Activated T-helper 9 cell treated with anti-CD3 and anti-CD28 coated beads, Interleukin-2, amount 50 U/mL, for 16 hours (primary cell): ENCODE measurements at places on chromosomes 13 and 19.

- no peak for DNase-seq
These were observed 789.1 kb downstream of the GPC5 start for GRCh38 chr13:92187378-92187989.

DNA sequence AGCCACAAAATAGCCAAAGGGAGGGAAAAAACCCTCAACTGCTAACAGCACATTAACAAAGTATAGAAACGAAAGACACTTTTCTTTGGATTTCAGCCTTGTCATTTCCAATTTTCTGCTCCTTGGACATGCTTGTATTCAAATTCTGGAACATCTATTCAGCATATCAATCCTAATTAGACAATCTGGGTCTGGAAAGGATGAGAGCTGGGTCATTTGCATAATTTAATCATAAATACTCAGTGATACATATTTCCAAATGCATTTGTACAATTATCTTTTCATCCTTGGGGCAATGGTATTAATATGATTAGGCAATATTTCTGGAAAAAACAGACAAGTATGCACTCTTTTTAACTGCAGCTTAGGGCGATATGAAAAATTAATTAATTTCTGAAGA, 14.3 kb downstream of the DACH1 start:
- DNase-seq = no peak

DNA sequence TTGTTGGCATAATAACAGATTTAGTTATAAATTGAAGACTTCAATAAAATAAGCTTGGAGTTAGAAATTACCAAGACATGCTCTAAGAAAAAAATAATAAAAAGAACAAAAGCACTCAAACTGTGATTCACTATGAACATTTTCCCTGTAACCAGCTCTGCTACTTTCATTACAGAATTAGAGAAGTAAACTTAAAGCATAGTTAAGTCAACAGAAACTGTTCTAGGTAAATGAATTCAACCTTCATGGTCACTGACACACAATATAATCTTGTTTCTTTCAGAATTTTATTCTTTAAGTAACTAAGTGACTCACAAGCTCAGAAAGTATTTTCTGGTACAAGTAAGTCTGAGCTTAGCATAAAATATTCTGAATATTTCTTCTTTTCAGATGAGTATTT, 136.3 kb downstream of the KLF5 start:
- DNase-seq = no peak

DNA sequence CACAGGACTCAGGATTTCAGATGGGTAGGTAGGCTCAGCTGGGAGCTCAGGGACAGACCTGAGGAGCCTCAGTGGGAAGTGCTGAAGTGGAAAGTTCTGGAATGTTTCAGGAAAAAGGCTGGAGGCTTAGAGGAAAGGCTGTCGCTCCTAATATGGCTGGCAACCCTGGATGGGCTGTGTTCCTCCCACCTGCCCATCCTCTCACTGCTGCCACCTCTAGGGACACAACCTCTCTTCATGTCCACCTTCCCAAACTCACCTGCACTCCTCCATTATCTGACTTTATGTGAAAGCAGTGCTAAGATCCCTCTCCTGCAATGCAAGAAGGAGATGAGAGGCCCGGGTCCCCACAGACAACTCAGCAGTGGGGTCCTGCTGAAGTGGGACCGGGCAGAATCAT, 5.8 kb upstream of the CEACAM21 start:
- no peak for DNase-seq

DNA sequence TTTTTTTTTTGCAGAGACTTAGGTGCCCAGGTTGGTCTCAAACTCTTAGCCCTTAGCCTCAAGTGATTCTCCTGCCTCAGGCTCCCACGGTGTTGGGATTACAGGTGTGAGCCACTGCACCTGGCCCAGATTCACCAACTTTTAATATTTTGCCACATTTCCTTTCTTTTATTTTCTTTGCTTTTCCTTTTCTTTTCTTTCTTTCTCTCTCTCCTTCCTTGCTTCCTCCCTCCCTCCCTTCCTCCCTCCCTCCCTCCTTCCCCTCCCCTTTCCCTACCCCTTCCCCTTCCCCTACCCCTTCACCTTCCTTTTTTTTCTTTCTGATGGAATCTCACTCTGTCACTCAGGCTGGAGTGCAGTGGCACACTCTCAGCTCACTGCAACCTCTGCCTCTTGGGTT, 35.3 kb downstream of the BICRA start:
- DNase-seq = no peak

- no peak for DNase-seq
These were observed 14.3 kb downstream of the RASA3 start for GRCh38 chr13:114118086-114118485.

DNA sequence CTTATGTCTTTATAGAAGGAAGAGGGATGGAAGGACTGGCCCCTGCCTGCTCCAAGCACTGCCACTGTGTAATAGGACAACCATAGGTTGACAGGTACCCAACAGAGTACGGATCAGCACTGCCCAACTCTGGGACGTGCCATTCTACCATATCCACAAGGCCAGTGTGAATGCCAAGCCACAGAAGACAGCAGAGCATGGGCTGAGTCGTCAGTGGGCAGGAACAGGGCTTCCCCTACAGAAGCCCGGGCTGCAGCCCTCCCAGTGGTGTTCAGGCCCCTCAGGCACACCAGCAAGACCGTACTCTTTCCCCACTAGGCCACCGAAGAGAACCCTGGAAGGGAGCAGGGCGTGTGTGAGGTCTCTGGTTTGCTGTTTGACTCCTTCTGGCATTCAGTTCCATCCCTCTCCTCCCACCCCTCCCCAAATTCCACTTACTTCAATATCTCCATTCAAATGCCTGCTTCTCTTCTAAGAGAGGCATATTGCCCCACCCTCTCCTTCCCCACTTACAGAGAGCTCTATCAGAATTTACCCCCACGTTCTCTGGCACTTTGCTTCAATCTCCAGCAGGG, 209.4 kb downstream of the FOXO1 start:
- no peak for DNase-seq

DNA sequence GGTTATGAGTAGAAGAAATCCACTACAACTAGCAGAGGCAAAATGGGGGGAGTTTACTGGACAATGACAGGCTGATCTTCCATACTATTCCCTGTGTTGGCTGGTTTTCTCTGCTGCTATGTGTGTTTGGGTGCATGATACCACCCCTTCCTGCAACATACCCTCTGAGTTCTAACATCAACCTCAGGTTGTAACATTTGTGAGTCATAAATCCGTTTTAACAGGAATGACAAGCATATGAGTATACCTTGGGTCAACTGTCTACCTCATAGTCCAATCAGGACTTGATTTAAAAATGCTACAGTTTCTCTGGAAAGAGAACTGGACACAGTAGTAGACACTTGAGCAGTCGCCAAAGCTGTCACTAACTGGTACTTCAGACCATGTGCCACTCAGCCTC, 422.9 kb downstream of the KCTD12 start:
- DNase-seq = no peak

GRCh38 chr19:10095948-10096614, 6.4 kb downstream of the ANGPTL6 start:
- DNase-seq = peak; percentile 84

DNA sequence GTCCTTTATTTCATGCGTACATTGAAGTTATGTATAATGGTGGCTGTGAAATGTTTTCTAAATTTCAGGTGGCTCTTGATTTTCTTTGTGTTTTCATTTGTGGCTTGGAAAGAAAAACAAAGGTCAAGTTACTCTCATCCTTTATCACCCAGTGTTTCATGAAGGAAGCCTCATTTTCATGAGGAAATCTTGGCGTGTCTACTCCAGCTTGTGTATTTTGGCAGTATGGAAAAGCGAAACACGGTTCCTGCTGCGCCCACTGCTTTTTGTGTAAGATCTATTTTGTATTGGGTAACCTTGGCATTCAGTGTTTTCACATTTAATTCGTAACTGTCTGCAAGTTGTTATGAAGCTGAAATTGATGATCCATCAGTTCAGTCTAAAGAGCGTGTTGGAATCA, 147.0 kb upstream of the RNF113B start:
- DNase-seq = no peak

GRCh38 chr19:45130236-45130635, 30.5 kb downstream of the NKPD1 start:
- no peak for DNase-seq

DNA sequence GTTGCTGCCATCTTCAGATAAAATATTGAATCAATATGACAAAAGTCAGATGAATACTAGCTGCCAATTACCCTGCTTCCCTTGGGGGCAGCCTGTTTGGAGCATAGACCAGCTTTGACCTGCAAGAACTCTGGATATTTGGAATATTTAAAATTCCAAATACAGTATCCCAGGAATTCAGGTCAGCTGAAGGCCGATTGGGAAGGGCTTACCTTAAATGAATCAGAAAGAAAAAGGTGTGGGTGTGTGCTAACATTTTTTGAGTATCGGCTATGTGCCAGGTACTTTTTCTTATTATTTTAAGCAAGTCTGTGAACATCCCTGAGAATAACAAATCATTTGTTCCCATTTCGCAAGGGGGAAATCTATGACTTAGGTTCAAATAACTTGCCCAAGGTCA, 1.8 kb upstream of the RUBCNL start:
- DNase-seq = no peak

GRCh38 chr19:28710278-28710677, 502.7 kb downstream of the UQCRFS1 start:
- no peak for DNase-seq

- no peak for DNase-seq
These were observed 163.3 kb downstream of the NUFIP1 start for GRCh38 chr13:44825953-44826352.

- DNase-seq = no peak
These were observed 900 bp downstream of the MCEMP1 start for GRCh38 chr19:7677669-7678311.

GRCh38 chr19:15062036-15062435, 12.8 kb downstream of the CASP14 start:
- no peak for DNase-seq

DNA sequence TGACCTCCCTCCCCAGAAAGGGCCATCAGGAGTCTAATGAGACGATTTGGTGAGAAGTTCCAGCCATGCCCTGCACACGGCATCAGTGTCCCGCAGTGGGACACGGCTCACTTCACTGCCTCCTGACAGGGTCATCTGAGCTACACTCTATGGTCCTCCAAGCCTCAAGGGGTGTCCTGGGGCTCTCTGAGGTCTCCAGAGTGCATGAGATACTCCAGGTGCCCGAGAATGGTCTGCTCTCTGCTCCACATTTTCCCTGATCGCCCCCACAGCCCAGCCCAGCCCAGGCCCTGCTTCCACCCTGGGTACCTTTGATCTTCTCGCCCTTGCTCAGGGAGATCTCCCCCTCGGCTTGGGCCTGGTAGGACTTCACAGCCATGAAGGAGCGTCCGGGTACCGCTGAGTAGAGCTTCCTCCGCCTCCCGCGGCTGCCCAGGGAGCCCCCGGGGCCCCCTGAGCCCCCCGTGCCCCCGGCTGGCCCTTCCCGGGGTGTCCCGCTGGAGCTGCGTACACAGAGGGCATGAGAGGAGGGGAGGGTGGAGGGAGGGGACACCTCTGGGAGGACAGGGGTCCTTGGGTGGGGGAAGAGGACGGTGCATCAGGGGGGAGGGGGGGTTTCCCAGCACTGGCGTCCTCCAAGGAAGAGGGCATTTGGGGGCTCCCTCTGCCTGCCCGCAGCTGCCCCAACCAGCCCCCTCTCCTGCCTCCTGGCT, 17.3 kb downstream of the SHANK1 start:
- DNase-seq = no peak

- peak; percentile 83 for DNase-seq
These were observed 96.2 kb downstream of the INSR start for GRCh38 chr19:7197760-7198696.

DNA sequence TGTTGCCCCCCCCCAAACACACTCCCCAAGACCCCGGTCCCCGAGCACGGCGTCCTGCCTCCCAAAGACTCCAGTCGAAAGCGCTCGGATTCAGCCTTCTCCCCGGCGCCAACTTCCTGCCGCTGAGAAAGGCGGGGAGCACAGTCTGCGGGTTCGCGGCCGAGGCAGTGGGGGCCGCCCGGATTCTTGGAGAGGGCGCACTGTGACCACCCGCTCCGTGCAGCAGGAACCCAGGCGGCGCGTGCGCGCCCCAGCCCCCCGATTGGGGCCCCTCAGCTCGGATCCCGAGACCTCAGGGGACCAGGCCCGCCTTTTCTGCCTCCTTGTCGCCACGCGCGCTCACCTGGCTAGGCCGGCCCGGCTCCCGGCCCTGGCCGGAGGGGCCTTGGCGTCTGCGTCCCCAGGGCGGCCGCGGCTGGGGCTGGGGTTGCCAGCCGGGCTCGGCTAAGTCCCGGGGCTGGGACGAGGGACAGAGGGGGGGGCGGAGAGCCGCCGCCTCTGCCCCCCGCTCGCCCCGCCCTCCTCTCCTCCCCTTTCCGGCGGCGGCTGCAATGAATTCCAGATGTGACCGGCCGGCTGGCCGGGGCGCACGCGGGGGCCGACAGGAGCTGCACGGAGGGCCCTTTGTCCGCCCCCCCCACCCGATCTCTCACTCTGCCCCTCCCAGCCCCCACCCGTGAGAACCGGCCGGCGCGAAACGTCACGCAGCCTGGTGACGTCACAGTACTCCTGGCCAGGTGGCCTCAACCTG, at the start of gene S1PR2:
TSS of gene S1PR2 (minus strand) at position 471 of the 751 bp plus-strand sequence. CDS start 6,426 bp downstream, outside the sequence.
- DNase-seq = peak; percentile 61

DNA sequence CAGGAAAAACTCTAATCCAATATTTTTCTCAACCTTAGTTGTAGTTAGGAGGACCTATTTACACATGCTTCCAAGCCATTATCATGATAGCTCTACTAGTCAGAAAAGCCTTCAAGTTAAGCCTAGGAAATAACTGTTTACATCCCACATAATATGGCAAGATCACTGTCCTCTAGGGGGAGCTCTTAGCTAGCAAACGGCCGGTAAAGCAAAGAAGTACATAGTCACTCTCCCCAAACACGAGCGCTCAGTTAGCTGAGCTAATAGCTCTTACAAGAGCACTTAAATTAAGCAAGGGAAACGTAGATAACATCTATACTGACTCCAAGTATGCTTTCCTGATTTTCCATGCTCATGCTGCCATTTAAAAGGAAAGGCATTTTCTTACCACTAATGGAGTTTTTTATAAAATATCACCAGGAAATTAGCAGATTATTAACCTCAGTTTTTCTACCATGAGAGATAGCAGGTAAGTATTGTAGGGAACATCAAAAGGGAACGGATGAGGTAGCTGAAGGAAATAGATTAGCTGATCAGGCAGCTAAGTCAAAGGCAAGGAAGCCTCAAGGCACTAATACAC, 100.6 kb upstream of the PABPC3 start:
- peak; percentile 7 for DNase-seq

- DNase-seq = no peak
These were observed 705.7 kb downstream of the SLITRK5 start for GRCh38 chr13:88376760-88377388.

- DNase-seq = no peak
These were observed 61.8 kb downstream of the MBNL2 start for GRCh38 chr13:97283888-97284287.

DNA sequence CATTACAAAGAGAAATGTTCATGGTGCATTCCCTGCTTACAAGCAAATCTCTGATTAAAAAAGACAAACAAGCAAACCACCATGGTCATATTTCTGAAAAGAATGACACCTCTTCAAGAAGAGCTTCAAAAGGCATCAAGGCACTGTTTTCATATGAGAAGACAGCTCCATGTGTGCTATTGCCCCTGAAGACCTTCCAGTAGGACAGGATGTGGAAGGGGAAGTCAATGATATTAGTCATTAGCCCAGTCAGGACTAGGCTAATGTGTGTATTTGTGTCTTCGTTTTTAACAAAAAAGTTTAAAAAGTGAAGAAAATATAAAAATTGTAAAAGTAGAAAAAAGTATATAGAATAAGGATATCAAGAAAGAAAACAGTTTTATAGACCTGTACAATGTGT, 534.7 kb upstream of the ARGLU1 start:
- no peak for DNase-seq

GRCh38 chr13:97720896-97721295, 232.6 kb upstream of the IPO5 start:
- no peak for DNase-seq

- no peak for DNase-seq
These were observed 69.7 kb upstream of the SLC15A1 start for GRCh38 chr13:98822225-98822606.
